NCI-H510A treated with DMSO at 0.1 percent for 48 hours (cell line): ENCODE measurements at places on chromosomes 2 and 18.

DNA sequence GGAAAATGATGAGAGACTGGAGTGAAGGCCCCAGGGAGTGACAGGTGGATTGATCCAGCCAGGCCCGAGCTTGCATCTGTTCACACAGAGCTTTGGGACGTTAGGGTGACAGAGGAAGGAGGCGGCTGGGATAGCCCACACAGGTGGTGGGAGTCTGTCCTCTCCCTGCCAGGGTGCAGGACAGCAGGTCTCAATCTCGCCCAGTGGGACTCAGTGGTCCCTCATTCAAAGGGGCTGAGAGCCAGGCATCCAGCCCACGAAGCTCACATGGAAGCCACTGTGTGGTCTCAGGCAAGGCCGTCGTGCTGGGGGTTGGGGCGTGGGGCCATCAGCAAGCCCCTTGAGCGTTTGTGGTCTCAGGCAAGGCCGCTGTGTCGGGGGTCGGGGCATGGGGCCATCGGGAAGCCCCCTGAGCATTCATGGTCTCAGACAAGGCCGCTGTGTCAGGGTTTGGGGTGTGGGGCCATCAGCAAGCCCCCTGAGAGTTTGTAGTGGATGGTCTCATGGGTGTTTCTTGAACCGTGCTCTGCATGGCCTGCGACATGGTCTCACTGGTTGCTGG lies 8.3 kb downstream of the KCNG2 start:
- DNase-seq, result no peak

DNA sequence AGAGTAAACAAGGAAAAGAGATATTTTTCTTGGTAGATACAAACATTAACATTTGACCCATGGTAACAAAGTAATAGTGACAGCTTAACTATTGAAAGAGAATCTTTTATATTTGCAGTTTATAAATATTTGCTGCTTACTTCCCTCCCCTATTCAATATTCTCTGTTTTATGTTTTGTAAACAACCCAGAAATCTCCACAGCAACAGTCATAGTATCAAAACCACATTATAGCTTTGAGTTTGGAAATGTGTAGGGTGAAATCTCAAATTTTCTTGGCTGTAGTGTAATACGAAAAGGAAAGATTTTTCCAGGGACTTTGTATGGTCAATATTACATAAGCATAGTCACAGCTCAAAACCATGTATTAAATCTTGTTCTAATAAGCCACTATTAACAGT lies 511.2 kb downstream of the METTL4 start:
- no peak for DNase-seq

DNA sequence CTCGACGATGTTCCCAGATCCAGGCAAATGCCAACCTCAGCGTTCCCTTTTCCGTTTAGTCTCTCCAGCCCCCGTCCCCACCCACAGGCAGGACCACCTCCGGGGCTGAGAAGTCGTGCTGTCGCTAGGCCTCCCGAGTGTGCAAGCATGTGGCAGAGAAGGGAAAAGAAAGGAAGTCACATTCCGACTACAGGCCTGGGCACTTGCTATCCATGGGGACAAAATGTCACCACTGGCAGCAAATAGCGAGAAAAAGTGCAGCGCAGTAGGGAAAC lies 420 bp downstream of the PIGN start:
- DNase-seq, result peak; percentile 86

DNA sequence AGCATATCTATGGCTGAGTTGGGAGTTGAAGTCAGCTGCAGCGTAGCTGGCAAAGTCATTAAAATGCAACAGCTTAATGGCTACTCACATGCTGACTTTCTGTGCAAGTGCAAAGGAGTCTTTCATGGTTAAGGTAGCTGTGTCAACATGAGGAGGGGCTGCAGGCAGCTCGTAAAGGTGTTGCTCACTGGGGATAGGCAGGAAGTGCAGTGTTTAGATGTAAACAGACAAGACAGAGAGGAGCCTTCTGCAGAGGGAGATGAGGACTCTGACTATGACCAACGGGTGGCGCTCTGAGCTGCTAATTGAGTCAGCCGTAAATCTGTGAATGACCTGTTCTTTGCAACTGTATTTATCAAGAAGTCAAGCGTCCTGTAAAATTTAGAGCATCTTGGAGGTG lies 22.3 kb upstream of the CAVIN2 start:
- peak; percentile 88 for DNase-seq

DNA sequence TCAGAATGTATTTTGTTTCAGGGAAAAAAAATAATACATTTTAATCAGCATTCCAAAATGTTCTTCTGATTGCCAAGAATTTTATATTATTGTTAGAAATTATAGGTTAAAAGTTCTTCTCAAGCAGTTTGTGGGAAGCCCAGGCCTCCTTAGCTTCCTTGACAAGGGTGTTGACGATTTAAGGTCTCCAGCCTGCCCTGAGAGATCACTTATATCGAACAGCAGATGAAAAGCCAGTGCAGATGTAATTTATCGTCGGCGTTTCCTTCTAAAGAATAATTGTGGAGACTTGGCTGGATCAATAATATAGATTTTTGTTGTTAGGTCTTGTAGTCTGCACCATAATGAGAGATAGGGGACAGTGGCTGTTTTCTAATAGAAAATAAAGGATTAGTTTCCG lies 280.6 kb downstream of the ZNF407 start:
- no peak for DNase-seq

DNA sequence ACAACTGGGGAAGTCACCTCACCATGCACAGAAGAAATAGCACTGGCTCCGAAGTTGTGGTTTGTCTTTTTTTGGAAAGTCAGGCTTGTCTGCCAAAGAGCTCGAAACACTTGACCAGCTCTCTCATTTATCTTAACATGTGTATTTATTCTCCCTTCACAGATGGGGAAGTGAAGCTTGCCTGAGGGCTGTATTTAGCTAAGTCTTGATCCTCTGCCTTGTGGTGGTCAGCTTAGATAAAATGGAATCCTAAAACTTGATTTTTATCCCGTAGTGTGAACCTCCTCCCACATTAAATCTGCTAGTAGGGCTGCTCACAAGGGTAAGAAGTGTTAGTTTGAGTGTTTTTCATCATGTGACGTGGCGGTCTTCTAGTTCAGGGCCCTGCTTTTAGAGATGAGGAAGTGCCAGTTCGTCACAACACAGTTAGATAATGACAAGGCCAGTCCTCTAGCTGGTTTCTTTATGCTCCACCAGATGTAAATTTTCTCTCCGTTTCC lies 89.7 kb downstream of the TMEM247 start:
- no peak for DNase-seq

DNA sequence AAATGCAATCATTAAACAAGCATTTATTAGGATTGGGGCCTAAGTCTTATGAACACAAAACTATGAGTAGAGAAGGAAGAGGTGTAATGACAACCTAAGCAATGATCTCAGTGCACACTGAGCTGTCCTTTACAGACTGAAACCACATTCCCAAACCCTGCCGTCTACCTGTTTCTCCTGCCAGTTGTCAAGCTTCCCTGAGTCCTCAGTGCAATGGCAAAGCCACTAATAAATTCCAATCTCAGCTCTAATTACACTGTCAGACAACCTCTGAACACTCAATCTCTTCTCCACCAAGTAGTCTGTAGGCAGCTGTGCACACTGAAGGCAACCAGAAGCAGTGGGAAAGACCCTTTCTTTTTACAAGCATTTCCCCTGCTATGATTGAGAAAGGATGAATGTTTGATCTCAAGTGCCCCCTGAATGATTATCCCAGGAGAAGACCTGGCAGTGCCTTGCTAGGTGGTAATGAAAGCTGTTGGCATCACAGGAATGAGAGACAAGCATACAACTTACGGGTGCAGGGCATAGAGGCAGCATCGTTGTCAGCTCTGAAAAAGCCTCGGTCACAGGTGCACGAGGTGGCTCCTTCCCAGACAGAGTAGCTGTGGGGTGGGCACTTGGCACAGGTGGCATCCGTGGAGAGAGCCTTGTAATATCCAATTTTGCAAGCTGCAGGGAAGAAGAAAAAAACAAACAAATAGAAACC lies 71.4 kb downstream of the EPHA4 start:
- DNase-seq, result no peak

DNA sequence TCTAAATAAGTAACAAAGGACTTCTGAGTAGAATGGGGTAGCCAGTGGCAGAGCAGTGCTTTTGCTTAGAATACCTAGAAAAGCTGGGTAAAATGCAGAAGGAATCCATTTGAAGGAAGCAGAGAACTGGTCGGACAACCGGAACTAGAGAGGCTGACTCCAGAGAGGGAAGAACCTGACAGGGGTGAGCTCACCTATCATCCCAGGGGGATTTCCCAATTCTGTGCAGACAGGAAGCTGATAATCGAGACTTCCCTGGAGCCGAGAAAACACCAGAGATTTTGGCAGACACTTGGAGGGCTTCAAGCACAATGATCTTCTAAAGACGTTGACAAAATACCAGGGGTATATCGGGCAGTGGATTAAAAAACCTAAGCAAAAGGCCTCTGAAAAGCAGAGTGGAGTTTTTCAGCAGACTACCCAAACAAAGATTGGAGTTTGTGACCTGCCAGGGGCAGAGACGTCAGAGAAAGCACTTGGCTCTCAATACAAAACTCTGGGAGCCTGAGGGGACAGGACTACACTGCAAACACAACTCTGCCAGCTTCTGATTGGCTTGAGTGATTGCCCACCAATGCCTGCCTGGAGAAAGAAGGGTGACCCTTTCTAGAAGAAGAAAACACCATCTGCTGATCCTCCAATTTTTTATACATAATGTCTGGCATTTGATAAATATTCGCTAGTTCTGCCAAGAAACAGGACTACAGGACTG lies 67.5 kb upstream of the TTN start:
- DNase-seq, result no peak

DNA sequence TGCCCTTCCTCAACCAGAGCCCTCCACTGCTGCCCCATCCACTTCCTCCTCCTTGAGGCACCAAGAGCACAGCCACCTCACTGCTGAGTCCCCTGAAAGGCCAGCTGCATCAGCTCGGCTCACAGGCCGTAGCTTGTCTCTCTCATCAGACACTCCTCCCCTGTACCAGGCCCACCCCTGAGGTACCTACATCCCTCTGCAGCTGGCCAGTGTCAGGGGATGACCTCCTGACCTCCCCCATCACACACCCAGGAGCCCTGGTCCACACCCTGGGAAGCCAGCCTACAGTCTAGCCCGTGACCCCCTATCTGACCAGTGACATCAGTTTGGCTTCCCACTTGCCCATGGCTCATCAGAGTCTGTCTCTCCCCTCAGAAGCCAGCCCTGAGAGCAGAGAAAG lies 205.6 kb downstream of the TNS1 start:
- no peak for DNase-seq

DNA sequence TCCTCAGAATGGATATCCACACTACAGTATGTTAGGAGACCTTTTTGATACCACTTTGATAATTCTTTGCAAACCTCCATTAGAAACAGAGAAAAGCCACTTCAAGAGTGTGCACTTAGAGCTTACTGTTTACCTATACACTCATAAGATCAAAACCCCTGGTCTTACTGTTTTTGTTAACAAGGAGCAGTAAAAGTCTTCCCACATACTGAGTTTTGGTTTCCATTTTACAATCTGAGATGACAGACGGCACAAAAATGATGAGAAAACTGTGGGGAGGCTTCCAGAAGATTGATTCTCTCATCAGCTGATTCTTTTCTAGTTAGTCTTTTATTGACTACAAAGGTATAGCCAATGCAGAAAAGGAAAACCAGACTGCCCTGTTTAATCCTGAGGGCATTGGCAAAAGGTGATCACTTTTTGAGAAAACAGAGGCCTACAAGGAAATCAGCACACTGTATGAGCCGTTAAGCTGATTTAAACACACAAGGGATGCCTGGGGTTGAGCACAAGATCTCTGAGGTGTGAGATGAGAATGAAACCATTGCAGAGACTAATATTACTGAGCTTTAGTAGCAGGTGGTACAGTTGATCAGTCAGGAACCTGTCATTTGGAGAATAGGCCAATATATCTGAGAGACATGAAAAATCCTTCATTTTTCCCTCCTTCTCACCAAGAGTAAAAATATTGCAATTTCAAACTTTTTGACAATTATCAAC lies 368.6 kb downstream of the GRB14 start:
- no peak for DNase-seq

GRCh38 chr18:63162271-63163014 lies 157.1 kb downstream of the BCL2 start:
- DNase-seq, result no peak

DNA sequence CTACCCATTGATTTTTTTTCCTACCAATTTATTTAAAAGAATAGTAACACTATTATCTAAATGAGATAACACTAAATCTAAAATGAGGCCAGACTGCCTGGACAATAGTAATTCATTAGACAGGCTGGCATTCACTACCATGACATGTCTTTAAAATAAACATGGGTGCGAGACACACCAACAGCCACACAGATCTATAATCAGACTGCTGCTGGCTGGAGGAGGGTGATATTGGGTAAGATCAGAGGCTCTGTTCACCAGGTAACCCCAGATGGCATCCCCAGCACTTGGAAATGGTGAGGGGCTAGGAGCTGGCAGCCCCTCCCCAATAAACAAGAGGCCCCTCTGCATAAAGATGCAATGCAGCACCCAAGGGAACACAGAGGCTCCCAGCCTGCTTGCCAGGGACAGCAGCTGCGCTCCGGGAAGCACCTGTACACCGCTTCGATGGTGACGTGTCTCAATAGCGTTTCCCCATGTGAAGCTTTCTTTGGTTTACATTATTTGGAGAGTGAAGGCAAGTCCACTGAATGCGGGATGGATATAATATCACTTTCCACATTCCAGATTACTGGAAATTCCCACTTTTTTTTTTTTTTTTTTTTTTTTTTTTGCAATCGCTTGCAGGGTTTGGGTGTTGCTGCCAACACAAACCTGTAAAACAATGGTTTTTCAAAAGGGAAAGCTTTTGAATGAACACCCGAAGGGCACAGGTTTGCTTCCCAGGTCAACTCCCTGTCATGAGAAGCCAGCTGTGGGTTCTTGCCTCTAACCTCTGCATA lies 159.0 kb downstream of the ZNF516 start:
- DNase-seq, result no peak

DNA sequence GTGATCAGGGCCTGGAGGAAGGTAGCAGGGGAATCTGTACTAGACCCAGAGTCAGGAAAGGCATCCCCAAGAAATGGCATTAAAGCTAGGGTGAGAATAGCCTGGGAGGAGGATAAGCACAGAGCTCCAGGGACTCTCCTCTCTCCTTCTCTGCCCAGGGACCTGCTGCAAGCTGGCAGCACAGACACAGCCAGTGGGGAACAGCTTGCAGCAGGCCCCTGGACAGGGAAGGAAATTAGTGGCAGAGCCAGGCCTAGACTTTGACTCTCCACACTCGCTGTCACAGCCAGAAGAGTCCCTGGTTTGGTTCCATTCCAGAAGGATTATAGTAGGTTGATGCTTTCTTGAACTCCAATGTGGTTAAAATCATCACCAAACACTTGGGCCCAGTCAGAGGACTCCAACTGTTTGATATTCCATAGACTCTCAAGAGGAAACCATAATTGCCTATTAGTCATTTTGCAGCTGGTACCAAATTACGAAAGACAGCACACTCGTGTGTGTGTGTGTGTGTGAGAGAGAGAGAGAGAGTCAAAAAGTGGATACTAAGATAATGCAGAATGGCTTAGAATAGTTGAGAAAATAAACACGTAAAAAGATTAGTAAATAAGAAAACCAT lies 95.5 kb upstream of the ATP8B1 start:
- DNase-seq, result peak; percentile 46

DNA sequence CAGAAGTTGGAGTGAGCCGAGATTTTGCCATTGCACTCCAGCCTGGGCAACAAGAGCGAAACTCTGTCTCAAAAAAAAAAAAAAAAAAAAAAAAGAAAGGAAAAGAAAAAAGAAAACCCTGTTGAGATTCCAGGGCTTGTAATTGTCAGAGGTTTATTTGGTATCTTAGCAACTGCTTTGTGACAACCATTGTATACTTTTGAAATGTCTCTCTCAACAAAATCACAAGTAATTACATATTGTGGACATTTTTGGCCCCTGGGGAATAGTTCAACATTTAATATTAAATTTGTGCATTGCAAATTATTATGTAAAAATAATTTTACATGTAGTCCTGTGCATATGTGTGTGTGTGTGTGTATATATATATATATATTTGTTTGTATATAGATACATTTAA lies 270.8 kb downstream of the GALNT13 start:
- no peak for DNase-seq
